Non-pigmented ciliary epithelial cell (primary cell): ENCODE measurements at places on chromosomes 16 and 17.

GRCh38 chr17:78168903-78169793, 767 bp downstream of the SYNGR2 start:
- DNase-seq, result no peak

- no peak for DNase-seq
Measured at GRCh38 chr16:49827805-49828438, 28.0 kb downstream of the ZNF423 start.

- DNase-seq, result no peak
Measured at GRCh38 chr17:17050346-17051345, 8.4 kb downstream of the MPRIP start.

- no peak for DNase-seq
Measured at GRCh38 chr17:45906927-45907622, 12.7 kb downstream of the MAPT start.

DNA sequence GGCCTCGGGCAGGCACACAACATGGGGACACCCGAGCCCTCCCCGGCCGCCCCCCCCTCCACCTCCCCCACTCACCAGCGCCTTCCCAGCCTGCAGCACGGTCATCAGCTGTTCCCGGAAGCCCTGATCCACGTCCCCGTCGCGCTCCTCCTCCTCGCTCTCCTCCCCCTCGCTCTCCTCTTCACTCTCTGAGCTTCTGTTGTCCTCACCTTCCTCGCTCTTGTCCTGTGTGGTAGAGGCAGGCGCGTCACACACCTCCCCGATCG, 10.3 kb downstream of the MYBBP1A start:
- no peak for DNase-seq

- DNase-seq, result no peak
Measured at GRCh38 chr17:49698005-49698404, 9.8 kb downstream of the SLC35B1 start.

DNA sequence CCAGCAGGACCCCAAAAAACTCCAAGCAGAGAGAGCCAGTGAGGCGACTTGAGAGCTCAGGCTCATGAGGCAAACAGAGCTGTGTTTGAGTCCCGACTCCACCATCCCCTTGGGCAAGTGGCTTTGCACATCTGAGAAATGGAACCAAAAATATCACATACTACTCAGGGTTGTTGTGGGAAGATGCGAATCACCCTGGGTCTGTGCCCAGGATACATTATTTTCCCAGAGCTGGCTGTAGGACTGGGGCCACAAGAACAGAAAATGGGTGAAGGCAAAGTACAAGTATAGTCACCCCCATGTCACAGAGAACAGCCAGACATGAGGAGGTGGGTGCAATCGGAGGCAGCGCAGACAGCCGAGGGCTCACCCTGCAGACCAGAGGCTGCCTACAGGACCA, 127.3 kb downstream of the GAS7 start:
- DNase-seq, result no peak

- no peak for DNase-seq
Measured at GRCh38 chr17:7893187-7893880, 4.7 kb downstream of the CHD3 start.
